Pons (tissue), 1 donor: ENCODE measurements at places on chromosomes 11 and 22.

DNA sequence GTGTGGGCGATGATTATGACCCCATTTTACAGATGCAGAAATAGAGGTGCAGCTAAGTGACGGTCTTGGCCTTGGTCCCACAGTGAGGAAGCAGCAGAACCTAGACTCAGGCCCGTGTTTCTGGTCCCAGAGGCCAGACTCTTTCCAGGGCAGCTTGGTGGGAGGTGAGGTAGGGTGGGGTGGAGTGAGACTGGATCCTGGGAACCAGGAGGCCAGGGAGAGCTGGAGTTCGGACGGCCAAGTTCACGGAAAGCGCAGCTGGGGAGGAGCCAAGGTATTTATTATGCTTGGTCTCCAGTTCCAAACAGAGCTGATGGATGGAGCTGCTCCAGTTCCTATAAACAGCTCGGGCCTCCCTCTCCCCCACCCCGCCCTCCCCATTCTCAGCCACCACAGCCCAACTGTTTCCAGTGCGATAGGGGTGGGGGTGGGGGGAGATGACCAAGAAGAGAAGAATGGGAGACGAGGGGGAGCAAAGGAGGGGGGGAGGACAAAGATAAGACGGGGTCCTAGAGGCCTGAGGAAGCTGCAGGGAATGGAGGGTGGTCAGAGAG is 16.2 kb downstream of the LRRC32 start:
- no peak for DNase-seq

GRCh38 chr22:25282671-25283561 is 63.5 kb downstream of the CRYBB2 start:
- DNase-seq: no peak

DNA sequence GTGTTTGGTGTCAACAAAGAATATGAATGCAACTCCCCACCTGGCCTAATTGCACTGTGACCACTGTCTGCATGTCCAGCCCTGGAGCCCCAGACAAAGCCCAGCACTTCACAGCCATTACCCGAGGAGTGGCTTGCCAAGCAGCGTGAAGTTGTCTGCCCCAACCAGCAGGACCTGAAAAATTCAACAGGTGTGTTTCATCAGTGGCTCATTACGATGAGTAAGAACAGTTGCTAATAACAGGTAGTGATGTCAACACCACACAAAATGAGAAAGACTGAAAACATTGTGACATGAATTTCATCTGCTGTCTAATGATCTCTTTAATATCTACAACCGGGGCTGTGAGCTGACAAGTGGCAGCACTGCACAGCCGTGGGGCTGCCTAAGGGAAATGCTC is 10.3 kb downstream of the MRPL21 start:
- no peak for DNase-seq

- no peak for DNase-seq
Measured at GRCh38 chr22:44500599-44500998, 2.6 kb upstream of the RTL6 start.

DNA sequence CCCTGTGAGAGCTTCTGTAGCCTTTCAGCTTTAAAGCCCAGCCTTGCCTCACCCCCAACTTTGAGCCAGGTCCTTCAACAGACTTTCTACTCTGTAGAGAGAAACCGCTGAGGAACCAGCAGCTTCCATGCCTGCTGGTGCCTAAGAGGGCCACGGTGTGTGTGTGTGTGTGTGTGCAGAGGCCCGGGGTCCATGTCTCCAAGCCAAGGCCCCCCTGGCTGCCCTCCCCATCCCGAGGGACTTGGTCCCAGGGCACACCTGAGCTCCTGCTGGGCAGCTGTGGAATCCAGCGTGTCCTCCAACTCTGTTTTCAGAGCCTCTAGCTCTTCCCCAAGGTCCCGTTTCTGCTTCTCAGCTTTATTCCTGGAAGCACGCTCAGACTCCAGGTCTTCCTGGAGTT is 42.3 kb downstream of the APOL1 start:
- no peak for DNase-seq

- no peak for DNase-seq
Measured at GRCh38 chr11:124195189-124195734, 12.1 kb downstream of the OR10D3 start.

GRCh38 chr11:11864803-11865202 is 23.0 kb downstream of the USP47 start:
- DNase-seq: no peak

DNA sequence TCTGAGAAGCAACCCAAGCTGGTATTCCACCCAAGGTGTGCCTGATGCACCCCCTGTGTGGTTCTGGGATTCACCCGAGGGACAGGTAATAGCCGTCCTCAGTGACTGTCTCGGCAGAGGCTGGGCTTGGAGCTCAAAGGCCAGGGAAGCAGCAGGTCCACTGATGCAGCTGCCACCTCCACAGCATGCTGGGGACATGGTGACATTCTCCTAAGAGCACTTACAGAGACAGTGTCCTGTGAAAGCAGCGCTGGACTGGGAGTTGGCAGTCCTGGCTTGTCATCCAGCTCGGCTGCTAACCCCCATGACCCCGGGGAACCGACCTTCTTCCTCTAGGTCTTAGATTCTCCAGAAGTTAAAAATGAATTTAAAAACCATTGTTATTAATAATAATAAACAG is 72.8 kb downstream of the RPUSD4 start:
- DNase-seq: no peak

GRCh38 chr22:19396934-19397733 is 34.4 kb downstream of the HIRA start:
- no peak for DNase-seq

DNA sequence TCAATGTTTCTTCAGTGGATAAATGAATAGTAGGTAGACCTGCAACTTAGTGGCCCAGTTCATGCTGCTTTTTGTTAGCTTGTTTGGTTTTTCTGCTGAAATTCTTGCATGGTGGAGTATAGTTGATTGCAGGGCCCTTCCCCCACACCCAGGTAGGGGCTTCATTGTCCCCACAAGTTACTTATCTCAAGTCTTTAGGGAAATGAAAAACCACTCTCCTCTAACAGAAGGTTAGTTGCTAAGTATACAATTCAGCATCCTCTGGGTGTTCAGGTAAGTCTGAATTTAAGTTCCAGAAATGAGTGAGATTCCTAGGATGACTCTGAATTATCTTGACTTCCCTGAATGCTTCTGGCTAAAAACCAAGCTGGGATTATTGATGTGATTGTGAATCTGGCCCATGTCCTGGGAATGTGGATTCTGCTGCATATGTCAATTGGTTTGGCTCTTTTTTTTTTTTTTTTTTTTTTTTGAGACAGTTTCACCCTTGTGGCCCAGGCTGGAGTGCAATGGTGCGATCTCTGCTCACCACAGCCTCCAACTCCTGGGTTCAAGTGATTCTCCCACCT is 40.3 kb downstream of the BCL2L13 start:
- no peak for DNase-seq

GRCh38 chr11:13102513-13102840 is 93.4 kb downstream of the RASSF10 start:
- DNase-seq: no peak

GRCh38 chr22:19176175-19176643 is 2.3 kb downstream of the SLC25A1 start:
- no peak for DNase-seq
